ENCODE measurements at places on chromosomes 2 and 18.

GRCh38 chr2:160510617-160511016, 17.0 kb upstream of the RBMS1 start:
- peak; percentile 43 for DNase-seq

DNA sequence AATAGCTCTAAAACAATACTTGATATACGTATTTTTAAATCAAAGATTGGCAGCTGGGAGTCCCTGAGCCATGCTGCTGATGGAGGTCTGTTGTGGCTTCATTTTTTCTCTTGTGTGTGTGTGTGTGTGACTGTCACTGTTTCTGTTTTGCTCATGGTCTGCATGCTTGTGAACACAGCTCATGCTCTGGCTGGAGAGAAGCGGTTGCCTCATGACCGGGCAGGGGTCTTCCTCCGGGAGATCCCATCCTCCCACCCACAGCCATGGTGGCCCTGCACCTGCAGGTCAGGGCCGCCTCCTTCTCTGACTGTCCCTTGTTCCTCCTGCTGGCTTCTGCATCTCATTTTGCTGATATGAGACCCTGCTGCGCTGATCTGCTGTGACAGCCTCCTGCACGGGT, 47.3 kb upstream of the GALR1 start:
- no peak for DNase-seq

- no peak for DNase-seq
These were observed 146.2 kb downstream of the MBP start for GRCh38 chr18:76986406-76986805.

DNA sequence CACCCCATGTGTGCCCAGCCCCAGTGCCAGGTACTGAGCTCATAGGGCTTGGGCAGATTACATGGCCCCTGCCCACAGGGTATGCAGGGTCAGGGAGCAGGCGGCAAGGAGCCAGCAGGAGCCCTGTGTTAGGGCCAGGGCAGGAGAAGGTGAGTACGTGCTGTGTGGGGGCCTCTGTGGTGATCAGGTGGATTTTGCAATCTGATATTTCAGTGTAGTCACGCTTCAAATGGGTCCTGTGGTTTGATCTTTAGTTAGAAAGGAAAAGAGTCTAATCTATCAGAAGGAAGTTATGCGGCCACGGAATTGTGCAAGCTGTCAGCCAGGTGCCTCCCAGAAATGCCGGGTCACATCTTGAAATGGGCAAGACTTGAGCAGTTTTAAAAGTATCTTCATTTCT, 13.9 kb downstream of the UBE2F start:
- DNase-seq: no peak

GRCh38 chr2:4873364-4873763, 818.8 kb upstream of the SOX11 start:
- no peak for DNase-seq

GRCh38 chr2:218872645-218873358, 7.8 kb upstream of the WNT10A start:
- DNase-seq: no peak

DNA sequence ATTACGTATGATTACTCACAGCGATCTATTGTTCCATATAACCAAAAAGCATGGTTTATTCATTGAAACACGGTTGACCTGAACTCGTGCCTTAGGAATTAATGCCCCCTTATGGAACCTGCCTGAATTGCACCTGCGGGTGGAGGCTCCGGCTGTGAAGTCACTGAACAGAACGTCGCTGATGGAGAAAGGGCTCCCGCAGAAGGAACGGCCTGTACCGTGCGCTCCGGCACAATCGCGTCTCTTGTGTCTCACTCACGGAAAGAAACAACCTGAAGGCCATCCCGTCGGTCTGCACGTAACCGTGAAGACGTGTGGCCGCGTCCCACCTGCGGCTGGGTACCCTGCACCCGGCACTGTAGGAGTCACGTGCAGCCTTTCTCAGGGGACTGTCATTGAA, 133.1 kb downstream of the NFATC1 start:
- DNase-seq: peak; percentile 87

- peak; percentile 68 for DNase-seq
These were observed at the start of gene PSTPIP2 for GRCh38 chr18:46071653-46072375. PSTPIP2 (minus strand) TSS chr18:46072260; CDS start chr18:46072188, 72 bp downstream.

DNA sequence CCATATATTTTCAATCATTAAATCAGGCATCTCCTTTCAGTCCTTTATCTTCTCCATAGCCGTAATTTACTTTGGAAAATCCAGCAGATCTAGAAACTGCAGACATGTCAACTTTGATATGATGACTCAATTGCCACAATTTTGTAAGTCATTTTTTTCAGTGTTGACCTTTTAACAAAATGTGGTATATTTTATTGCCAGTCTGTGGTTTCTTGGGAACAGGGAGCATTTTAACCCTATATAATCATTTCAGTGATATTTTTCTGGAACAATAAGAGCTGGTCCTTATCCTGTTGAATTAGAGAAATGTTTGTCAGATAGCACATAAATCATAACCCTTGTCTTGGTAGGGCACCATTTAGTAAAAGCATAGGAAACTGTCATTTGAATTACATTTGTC, 90.9 kb upstream of the UBXN4 start:
- DNase-seq: no peak

- no peak for DNase-seq
These were observed 24.9 kb downstream of the ASAP2 start for GRCh38 chr2:9231291-9232165.

DNA sequence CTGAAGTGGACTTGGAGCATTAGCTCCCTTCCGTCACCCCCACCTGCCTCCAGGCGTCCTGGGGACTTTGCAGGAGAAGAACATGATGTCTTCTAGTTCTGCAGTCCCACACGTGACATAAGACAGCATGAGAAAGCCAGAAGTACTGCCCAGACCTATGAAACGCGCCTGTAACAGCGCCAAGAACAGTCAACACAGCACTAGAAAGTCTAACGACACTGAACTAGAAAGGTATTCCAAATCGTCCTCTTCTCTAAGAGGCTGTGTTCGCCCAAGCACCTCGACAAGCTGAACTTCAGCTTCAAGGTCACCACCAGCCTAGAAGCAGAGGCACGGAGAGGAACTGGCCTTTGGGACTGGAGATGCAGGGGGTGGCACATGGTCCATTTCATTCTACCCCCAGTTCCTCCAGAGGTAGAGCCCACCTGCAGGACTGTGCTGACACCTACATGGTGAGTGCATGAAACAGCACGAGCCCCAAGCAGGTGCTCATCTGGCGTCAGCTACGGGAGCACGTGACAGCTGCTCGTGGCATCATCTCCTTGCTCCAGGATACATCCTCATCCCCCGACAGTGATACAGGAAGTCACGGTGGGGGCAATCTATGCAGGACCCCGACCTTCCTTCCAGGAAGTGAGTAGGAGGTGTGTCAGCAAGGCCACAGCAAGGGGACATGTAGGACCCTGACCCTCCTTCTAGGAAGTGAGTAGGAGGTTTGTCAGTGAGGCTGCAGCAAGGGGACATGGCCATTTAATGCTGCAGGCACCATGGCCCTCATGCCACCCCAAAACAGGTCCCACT, 3.7 kb downstream of the HDAC4 start:
- no peak for DNase-seq

DNA sequence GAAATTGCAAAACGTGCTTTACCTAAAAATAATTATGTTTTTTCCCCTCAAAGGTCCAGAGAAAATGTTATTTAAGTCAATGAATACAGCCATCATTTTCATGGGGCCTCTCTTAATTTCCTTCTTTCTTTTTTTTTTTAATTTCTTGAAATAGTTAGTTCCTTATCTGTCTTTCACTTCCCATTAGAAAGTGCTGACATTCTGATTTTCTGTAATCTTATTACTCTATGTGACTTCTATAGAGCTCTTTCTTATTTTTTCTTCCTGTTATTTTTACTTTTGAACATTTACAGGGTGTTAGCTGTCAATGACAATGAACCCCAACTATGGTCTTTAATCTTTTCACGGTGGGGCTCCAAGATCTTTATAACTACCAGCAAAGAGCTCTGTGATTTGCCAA, 30.0 kb downstream of the CTLA4 start:
- DNase-seq: no peak

- no peak for DNase-seq
These were observed 67.9 kb downstream of the LCLAT1 start for GRCh38 chr2:30514848-30515435.

DNA sequence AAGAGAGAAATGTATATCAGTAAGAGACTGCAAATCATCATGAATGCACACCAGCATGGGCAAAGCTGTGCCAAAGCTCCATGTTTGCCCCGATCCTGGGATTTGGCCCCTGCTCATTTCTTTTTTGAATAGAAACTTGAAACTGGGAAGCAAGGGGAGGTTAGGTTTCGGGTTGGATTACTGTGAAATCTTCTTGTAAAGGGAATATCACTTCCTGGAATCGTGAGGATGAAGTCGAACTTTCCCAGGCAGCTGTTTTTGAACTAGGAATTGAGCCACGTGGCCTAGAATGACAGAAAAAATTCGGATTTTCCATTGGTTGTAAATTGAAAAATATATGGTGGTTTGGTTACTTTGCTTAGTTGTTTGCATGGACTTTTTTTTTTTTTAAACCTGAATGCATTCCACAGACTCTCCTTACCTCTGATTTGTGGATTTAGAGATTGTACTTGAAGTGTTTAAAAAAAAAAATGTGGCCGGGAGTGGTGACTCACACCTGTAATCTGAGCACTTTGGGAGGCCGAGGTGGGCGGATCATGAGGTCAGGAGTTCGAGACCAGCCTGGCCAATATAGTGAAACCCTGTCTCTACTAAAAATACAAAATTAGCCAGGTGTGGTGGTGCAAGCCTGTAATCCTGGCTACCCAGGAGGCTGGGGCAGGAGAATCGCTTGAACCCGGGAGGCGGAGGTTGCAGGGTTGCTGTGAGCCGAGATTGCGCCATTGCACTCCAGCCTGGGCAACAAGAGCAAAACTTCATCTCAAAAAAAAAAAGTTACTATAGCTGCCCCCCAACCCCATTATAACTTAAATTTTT, 32.1 kb downstream of the GRHL1 start:
- DNase-seq: no peak

DNA sequence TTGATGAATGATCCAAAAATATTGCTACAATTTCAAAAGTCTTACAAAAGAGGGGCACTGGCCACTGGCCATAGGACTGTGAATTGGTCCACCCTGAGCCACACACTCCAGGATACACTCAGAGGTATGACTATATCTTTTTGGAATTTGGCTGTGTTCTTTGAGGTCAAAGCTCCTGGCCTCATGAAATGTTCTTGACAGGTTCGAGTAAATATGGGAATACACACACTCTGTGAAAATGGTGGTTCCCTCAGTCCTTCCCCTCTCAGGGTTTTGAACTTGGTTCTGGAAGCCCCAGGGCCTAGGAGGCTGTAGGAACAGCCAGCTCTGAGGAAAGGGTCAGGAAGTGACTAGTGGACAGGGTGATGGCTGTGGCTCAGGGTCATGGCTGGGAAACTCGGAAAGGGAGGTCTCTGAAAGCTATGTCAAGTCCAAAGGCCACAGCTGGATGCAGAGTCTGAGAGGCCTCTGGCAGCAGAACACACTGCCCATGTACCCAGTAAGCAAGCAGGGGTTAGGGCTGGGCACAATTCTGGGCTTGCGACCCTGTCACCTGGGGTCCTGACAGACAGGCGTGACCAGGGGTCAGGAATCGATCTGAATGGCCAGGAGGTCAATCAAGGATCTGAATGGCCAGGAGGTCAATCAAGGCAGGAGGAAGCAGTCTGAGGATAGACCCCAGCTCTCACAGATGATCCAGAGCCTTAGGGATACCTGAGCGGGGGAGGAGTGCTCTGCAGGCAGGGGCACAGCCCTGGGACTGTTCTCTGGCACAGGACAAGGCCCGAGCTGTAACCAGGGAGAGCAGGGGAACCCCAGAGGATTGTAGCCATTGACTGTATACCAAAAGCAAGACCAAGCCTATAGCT, 223.4 kb upstream of the SMAD2 start:
- DNase-seq: peak; percentile 49

GRCh38 chr2:31319406-31320175, 85.6 kb downstream of the EHD3 start:
- DNase-seq: peak; percentile 67
